ENCODE measurements at places on chromosomes 6 and 20. TPM values are rescaled to one million over a fixed set of nuclear protein-coding genes. Genes with fewer than 3 reads are reported as not detected.

Gene CDSN
- not detected for total RNA-seq

- no peak for DNase-seq
Measured at GRCh38 chr6:137754366-137754765, 112.7 kb upstream of the TNFAIP3 start.

DNA sequence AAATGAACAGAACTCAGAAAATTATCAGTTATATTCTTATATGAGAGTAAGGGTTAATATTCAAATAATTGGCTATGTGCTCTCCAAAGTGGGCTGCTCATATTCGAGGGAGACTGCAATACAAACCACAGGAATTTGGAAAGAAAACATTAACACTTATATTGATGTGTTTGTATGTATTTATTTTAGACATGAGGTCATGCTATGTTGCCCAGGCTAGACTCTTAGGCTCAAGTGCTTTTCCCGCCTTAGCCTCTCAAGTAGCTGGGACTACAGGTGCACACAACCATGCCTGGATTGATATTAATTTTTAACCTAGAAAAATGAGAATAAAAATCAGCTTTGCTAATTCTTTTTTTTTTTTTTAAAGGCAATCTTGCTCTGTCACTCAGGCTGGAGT lies 35.0 kb downstream of the BTBD9 start:
- DNase-seq, result no peak

- no peak for DNase-seq
Measured at GRCh38 chr6:18276610-18277236, 12.4 kb upstream of the DEK start.

DNA sequence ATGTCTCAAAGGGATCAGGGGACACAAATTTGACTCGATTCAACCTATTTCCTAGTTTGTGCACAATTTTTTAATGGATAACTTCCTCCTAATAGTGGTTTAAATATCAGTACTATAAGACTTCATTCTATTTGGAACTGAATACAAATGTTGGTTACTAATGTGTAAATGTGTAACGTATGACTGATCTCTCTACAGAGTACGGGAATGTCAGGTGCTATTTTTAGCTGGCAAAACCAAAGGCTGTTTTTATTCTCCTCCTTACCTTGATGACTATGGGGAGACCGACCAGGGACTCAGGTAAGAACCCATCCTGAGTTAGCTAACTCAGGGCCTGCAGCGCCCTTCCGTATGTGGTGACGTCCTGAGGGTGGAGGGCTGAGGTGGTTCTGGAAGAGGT lies 33.0 kb downstream of the PRPH2 start:
- DNase-seq, result no peak

- DNase-seq, result no peak
Measured at GRCh38 chr6:69423785-69424184, 373.0 kb downstream of the LMBRD1 start.

DNA sequence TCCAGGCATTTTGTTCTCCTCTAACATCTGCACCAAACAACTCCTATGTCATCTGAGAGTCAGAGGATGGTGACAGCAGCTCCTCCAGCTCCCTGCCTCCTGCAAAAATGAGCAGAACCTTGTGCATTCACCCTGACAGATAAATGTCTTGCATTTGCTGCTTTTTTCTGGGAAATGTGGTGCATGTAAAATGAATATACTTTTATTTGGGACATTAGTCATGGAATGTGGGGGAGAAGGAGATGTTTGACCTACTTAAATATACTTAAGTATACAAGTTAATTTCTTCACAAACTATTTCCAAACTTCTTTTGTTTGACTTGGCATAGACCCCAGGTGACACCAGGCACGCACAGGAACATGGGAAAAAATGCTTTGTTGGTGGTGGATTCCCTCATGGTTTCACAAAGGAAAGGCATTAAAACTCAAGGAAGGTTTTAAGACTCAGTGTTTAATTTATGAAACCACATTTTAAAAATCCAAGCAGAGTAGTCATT lies 181.8 kb upstream of the MCHR2 start:
- no peak for DNase-seq

Gene HLA-DOA
- total RNA-seq, result 3.1 TPM

DNA sequence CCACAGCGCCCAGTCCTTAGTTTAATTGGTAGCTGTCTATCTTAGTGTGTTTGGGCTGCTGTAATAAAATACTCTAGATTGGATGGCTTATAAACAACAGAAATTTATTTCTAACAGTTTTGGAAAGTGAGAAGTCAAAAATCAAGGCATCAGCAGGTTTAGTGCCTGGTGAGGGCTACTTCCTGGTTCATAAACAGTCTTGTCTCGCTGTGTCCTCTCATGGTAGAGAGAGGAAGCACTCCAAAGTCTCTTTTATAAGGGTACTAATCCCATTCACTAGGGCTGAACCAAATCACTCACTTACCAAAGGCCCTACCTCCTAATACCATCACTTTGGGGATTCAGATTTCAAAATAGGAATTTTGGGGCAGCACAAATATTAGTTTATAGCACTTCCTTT lies 336.9 kb upstream of the RSPO3 start:
- DNase-seq, result no peak

- DNase-seq, result no peak
Measured at GRCh38 chr6:164208371-164208770, 793.9 kb downstream of the QKI start.

Gene PPP1R3G
- total RNA-seq, result 0.05 TPM

Gene KIAA0408
- 6.6 TPM for total RNA-seq

DNA sequence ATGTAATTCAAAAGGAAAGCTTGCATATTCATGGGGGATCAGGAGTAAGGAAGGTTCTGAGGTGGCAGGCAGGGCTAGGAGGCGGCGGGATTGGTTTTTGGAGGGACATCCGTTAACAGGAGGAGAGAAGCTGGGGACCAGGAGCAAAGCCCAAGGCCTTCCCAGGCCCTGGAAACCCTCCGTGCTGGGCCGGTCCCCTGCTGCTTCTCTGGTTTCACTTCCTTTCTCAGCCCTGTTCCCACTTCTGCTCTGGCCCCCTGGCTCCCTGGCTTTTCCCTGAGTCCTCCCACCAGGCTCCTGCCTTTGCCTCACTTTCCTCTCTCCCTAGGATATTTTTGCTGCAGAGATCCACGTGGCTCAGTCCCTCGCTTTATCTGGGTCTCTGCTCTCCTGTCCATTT lies 26.4 kb upstream of the SALL4 start:
- no peak for DNase-seq

GRCh38 chr6:150547502-150548222 lies 52.0 kb upstream of the PLEKHG1 start:
- no peak for DNase-seq

GRCh38 chr6:104608101-104608500 lies 251.6 kb downstream of the HACE1 start:
- DNase-seq, result no peak

Gene OOEP
- total RNA-seq, result 0.77 TPM

GRCh38 chr6:93794166-93794565 lies 374.8 kb upstream of the EPHA7 start:
- DNase-seq, result no peak

- DNase-seq, result no peak
Measured at GRCh38 chr6:130825772-130826441, 1.3 kb upstream of the SMLR1 start.

DNA sequence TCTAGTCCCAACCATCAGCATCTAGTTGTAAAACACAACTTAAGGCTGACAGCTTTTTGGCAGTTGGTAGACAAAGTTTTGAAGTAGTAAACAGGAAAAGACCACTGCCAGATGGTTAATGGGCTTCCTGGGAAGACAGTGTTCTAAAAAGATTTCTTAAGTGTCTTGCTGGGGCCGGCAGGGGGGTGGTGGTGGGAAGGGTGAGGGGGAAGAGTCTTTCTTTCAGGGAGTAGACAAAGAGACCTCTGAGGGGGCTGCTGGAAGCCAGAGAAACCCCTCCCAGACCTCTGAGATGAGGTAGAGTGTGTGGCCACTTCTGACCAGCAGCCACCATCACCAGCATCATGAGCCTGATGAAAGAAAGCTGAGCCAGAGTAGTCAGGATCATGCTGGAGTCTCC lies 784.9 kb downstream of the TENT5A start:
- DNase-seq, result no peak

DNA sequence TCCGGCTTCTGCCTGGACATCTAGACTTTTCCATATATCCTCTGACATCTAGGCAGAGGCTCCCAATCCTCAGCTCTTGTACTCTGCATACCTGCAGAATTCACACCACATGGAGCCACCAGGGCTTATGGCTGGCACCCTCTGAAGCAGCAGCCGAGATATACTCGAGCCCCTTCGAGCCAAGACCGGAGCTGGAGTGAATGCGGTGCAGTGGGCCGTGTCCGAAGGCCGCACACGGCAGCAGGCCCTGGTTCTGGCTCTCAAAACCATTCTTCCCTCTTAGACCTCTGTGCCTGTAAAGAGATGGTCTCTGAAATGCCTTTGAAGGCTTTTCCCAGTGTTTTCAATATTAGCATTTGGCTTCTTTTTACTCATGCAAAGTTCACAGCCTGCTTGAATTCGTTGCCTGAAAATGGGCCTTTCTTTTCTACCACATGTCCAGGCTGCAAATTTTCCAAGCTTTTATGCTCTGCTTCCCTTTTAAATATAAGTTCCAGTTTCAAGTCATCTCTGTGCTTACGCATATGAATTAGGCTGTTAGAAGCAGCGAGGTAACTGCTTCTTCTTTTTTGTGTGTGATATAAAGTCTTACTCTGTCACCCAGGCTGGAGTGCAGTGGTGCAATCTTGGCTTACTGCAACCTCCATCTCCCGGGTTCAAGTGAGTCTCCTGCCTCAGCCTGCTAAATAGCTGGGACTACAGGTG lies 3.8 kb upstream of the SIRPB1 start:
- no peak for DNase-seq
